ENCODE measurements at places on chromosomes 3 and 15. TPM values are rescaled to one million over a fixed set of nuclear protein-coding genes. Genes with fewer than 3 reads are reported as not detected.

DNA sequence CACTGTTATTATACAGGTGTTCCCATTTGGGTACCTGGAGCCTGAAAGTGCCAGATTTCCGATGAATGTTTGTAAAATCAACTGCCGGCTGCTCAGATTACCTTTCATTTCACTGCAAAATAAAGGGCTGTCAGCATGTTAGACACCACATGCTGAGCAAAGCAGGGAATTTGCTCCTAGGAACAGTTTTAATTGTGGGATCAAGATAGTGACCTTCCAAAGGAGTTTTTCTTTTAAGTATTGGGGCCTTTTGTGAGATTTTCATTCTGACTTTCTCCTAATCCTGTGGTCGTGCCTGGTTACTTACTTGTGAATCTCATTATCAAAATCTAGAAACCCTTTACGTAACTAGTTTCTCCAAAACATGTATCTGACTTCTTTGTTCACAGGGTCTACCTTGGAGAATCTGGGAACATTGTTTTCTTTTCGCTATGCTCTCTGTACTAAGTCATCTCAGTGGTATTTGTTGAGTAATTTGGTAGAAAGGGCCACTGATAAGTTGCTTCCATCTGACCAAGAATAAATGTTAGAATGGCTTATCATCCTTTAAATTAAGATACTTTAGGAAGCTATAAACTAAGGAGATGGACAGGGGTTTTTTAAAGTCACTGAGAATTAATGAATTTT, 40.8 kb upstream of the LRTM1 start:
- H3K36me3 ChIP-seq, result no peaks in the 10 kb centered on the region
- no peak for DNase-seq
- H3K27ac ChIP-seq, result no peak overlapping the region
- no peak overlapping the region for H3K4me3 ChIP-seq

GRCh38 chr3:133384331-133385027, 15.4 kb upstream of the BFSP2 start:
- no peak overlapping the region for H3K27ac ChIP-seq
- H3K27me3 ChIP-seq, result no peaks in the 10 kb centered on the region
- peak overlapping the region; percentile 17 for H3K4me3 ChIP-seq
- no peaks in the 10 kb centered on the region for H3K36me3 ChIP-seq

DNA sequence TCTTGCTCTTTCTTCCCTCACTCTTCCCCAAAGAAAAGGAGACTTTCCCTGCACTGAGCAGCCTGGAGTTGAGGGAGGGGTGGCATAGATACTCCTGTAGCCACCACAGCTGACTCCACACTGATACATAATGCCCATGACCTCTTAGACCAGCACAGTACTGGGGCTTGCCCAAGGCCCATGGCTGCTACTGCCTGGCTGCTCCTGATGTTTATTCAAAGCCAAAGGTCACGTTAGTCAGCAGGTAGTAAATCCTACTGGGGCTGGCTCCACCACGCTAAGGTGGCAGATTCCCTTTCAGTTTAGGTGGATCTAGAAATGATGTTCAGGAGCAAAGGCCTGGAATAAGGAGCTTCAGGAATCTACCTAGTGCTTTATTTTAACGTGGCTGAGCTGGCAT, 212.7 kb downstream of the C3orf38 start:
- no peak for DNase-seq
- no peaks in the 10 kb centered on the region for H3K4me1 ChIP-seq
- no peaks in the 10 kb centered on the region for H3K27me3 ChIP-seq

GRCh38 chr3:28859897-28860296, 421.0 kb upstream of the RBMS3 start:
- H3K27me3 ChIP-seq, result no peaks in the 10 kb centered on the region
- no peak overlapping the region for H3K4me3 ChIP-seq
- no peak overlapping the region for H3K27ac ChIP-seq
- no peak for DNase-seq
- H3K4me1 ChIP-seq, result no peaks in the 10 kb centered on the region

GRCh38 chr15:96300836-96301235, 29.7 kb upstream of the NR2F2 start:
- H3K4me1 ChIP-seq, result no peaks in the 10 kb centered on the region
- no peaks in the 10 kb centered on the region for H3K27me3 ChIP-seq
- no peak for DNase-seq
- no peaks in the 10 kb centered on the region for H3K36me3 ChIP-seq
- H3K4me3 ChIP-seq, result no peak overlapping the region
- no peak overlapping the region for H3K27ac ChIP-seq

GRCh38 chr3:3556078-3556477, 243.2 kb upstream of the LRRN1 start:
- no peak overlapping the region for H3K27ac ChIP-seq
- H3K4me3 ChIP-seq, result no peak overlapping the region
- no peaks in the 10 kb centered on the region for H3K4me1 ChIP-seq
- no peak for DNase-seq

TP63 gene
- 20.0 TPM for total RNA-seq

CAMKV gene
- 1.5 TPM for total RNA-seq

SMAD6 gene
- 7.6 TPM for total RNA-seq

BOC gene
- total RNA-seq, result 48.8 TPM

RARRES1 gene
- 568 TPM for total RNA-seq

ZFAND6 gene
- 159 TPM for total RNA-seq

Measured in breast epithelium (tissue), 4 donors.